Fibroblast of skin of right quadriceps (primary cell): ENCODE measurements at places on chromosomes 6 and 20.

DNA sequence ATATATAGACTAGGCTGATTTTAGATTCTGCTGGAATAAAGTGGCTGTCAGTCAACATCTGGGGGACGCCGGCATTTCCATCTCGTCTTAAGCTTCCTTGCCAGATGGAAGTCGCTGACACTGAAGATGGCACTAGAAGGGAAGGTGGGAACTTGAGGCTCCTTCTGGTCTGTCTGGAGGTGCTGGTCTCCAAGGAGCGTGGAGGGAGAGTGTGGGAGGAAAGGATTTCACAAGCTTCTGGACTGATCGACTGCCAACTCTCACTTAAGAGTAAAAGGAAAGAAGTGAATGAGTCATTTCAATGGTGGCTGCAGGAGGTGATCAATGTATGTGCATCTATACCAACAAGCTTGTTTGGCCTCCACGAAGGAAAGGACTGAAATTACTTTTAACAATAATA is 40.4 kb downstream of the DUSP22 start:
- peak; percentile 61 for DNase-seq

GRCh38 chr6:26363882-26364701 is 906 bp upstream of the BTN3A2 start:
- DNase-seq, result peak; percentile 47

GRCh38 chr6:15405129-15406068 is 159.5 kb downstream of the JARID2 start:
- DNase-seq, result no peak

DNA sequence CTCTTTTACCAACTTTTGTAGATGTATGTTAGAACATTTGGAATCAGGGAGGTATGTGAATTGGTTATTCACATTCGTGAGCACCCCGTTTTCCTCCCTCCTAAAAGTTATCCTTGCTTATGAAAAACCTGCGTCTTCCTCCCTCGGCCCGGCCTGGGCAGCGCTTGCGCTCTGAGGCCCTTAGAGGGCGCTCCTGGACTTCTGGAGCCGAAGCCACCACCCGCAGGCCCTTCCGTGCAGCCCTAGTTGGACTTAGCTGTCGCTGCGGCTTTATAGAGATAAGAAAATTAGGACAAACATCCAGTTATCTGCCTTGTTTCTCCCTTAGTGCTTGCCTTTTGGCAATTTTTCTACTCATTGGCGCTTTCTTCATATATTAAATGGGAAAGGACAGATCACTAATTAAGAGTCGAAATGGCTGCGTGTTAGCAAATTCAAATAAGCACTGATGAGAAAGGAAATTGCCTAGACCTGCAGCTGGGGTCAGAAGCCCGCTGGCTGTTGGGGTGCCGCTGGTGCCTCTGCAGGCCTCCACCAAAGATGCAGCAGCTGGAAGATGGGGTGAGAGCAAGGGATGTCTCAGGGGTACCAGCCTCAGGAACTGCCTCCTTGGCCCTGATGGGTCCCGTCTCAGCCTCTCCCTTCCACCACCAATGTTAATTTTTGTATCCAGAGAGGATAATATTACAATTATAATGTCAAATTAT is 5.2 kb downstream of the FNDC1 start:
- peak; percentile 57 for DNase-seq

- DNase-seq, result no peak
Observed at GRCh38 chr6:71822625-71823024, 63.7 kb upstream of the RIMS1 start.

GRCh38 chr6:34104186-34104585 is 41.7 kb downstream of the GRM4 start:
- no peak for DNase-seq
